SK-N-SH (cell line): ENCODE measurements at places on chromosomes 1 and 21.

DNA sequence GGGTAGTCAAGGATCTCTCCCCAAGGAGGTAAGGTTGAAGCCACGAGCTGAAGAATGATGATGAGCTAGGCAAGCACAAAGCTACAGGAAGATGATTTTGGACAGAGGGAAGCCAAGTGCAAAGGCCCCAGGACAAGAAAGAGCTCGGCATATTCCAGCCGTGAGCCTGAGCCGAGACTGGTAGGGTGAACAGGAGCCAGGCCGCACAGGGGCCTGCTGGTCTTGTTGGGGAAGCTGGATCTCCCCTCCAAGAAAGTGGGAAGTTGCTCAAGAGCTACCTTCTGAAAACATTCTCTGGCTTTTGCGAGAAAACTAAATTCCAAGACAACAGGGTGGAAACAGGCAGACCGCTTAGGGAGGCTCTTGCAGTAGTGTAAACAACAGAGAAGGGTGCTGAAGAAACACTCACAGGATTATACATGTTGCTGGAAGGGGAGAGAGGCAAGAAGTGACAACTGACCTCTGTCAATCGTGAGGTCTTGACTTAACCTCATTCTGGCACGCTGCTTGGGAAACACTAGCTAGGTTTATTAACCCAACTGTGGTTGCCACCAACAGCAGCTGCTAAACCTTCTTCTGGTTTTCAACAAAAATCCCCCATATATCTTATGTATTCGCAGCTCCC lies 625.2 kb downstream of the SMYD3 start:
- DNase-seq, result no peak
- peak overlapping the region; percentile 100 for H3K27ac ChIP-seq
- no peaks in the 10 kb centered on the region for H3K36me3 ChIP-seq
- peaks cover 18% of the 10 kb centered on the region for H3K4me1 ChIP-seq
- no peak overlapping the region for H3K4me3 ChIP-seq
- H3K27me3 ChIP-seq, result no peaks in the 10 kb centered on the region

GRCh38 chr21:37164742-37165141 lies 91.7 kb downstream of the TTC3 start:
- H3K36me3 ChIP-seq, result peaks cover 82% of the 10 kb centered on the region
- no peaks in the 10 kb centered on the region for H3K27me3 ChIP-seq
- H3K27ac ChIP-seq, result no peak overlapping the region
- H3K4me1 ChIP-seq, result peaks cover 9% of the 10 kb centered on the region; the same call in 1 of the 2 replicates

GRCh38 chr21:37183749-37184148 lies 83.4 kb downstream of the VPS26C start:
- no peaks in the 10 kb centered on the region for H3K4me1 ChIP-seq
- H3K27me3 ChIP-seq, result no peaks in the 10 kb centered on the region
- DNase-seq, result no peak
- no peak overlapping the region; the same call in 1 of the 2 replicates for H3K27ac ChIP-seq
- H3K4me3 ChIP-seq, result no peak overlapping the region

DNA sequence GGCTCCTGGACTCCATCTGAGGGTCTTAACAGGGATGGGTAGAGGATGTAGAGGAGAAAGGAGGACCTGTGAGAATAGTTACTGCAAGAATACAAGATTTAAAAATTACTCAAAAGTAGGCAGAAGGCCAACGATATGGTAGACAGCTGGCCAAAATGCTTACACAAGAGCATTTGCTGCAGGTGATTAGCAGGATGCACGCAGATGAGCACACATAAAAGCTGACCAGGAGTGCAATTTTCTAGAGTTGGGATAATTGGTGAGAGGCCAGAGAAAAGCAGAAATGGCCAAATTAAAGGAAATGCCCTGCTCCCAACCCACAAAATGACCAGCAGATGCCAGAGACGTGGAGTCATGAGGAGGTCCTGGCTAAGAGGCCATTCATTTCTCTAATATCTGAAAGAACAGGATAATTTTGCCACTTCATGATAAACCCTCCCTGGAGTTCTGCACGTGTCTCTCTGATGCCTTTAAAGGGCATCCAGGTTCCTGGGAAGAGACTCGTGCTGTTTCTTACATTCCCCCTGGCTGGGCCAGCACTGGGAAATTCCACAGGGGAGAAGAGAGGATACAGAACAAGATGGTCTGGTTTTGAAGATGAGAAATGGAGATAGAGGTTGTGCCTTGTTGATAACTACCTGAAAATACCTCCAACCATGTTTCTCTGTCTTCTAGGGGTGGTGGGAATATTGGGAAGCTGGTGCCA lies 62.3 kb upstream of the KCNA3 start:
- no peak overlapping the region for H3K27ac ChIP-seq
- H3K4me3 ChIP-seq, result no peak overlapping the region
- DNase-seq, result no peak
- no peaks in the 10 kb centered on the region for H3K27me3 ChIP-seq

- no peaks in the 10 kb centered on the region for H3K27me3 ChIP-seq
- H3K4me1 ChIP-seq, result no peaks in the 10 kb centered on the region
- DNase-seq, result no peak
- no peak overlapping the region for H3K4me3 ChIP-seq
- H3K36me3 ChIP-seq, result no peaks in the 10 kb centered on the region
Measured at GRCh38 chr1:52659356-52659755, 26.4 kb downstream of the SHISAL2A start.
